ENCODE measurements at places on chromosomes 5 and 9.

DNA sequence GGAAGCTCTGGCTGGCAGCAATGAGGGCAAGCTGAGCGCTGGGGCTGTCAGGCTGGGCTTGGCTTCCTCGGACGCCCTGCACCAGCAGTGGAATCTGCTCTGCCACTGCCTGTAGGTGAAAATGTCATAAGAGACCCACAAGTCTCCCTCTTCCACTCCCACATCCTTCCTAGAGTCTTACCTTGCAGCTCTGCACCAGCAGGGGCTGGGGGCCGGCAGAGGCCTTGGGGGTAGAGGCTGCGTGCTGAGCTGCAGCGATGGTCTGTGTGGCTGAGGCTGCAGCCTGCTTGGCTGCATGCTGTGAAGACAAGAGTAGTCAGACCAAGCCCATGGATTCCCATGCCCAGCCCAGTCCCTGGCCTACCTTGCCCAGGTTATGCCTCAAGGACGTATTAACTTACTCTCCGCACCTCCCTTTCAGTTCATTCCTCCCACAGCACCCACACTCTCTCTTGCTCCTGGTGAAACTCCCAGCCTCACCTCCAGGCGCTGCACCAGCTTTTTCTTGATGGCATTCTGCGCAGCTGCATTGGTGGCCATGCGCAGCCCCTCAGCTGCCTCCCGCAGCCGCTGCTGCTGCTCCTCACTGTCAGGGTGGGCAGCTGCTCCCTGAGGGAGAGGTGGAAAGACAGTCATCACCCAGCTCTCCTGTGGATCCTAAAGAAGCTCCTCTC is 17.3 kb downstream of the TLN1 start:
- DNase-seq = no peak

- DNase-seq = no peak
Observed at GRCh38 chr5:33490071-33490665, 49.4 kb downstream of the TARS1 start.

GRCh38 chr5:115450741-115451140 is 93.8 kb downstream of the FEM1C start:
- DNase-seq = no peak

- DNase-seq = no peak
Observed at GRCh38 chr9:119451426-119451825, 82.2 kb upstream of the BRINP1 start.

DNA sequence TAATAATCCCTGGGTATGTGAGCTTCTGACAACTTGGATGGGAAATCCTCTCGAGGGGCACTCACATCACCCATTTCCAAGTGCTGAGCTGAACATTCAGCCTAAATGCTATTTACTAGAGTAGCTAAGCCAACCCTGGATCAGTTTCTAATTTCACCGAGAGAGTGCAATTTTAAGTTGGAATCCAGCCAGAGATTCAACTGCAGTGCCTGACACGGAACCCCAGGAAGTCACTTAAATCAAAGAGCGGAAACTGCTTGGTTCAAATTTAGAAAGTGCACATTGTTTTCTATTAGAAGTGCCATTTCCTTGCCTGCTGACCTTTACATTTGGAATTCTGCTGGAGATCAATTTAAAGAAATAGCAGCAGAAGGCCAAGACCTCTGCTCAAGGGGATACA is 8.8 kb downstream of the SPRY4 start:
- DNase-seq = no peak

GRCh38 chr9:128072144-128073021 is 4.4 kb downstream of the SLC25A25 start:
- peak; percentile 20 for DNase-seq

- no peak for DNase-seq
Observed at GRCh38 chr5:56048124-56048523, 53.4 kb upstream of the IL6ST start.

DNA sequence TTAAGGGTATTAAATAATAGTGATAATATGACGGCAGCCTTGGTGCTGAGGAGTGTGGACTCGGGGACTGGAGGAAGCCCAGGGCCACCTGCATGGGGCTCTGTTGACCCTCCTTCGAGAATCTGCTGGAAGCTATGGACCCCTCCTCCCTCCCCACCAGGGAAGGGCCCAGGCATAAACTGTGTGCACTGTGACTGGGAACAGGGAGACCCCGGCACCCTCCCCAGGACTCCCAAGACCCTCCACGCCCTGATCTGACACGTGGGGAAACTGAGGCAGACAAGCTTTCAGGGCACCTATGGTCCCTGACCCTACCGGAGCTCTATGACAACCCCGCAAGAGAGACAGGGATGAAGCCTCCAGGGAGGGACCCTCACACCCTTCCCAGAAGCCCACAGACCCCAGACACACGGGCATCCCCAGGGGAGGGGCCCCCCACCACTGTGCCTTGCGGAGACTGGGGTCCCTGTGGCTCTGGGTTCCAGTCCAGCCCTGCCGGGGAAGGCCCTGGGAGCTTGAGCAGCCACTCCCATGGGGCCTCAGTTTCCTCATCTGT is 6.5 kb upstream of the EGFL7 start:
- DNase-seq = no peak

DNA sequence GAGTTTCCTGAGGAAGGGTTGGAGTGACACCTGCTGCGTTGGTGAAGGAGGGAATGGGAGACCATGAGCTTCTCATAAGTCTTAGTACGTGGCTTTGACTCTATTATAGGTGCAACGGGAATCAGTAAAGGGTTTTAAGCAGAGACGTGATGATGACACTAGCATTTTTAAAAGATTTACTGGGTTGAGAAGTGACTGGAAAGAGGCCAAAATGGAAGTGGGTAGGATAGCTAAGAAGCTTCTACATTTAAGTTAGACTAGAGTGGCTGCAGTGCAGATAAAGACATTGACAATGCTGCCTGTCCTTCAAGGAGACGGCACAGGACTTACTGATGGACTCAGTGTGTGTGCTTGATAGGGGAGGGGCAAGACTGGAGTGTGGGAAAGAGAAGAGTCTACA is 6.2 kb downstream of the GAPT start:
- no peak for DNase-seq

GRCh38 chr9:19173598-19174125 is 46.4 kb upstream of the PLIN2 start:
- no peak for DNase-seq

DNA sequence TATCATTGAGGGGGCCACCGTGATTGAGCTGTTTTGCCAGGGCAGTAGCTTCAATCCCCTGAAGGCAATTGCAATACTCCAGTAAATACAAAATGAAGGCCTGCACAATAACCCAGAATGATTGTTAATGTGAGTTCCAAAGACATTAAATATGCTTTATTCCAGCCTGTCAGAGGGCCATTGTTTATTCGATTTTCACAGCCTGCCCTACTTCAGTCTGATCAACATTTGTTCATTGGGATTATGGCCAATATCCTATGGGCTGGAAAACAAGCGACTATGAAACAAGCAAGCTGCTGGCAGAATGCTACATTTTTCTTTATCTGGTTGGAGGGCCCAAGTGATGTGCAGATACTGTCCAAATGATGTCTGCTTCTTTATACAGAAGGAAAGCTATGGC is 543.1 kb downstream of the TLE1 start:
- DNase-seq = no peak

DNA sequence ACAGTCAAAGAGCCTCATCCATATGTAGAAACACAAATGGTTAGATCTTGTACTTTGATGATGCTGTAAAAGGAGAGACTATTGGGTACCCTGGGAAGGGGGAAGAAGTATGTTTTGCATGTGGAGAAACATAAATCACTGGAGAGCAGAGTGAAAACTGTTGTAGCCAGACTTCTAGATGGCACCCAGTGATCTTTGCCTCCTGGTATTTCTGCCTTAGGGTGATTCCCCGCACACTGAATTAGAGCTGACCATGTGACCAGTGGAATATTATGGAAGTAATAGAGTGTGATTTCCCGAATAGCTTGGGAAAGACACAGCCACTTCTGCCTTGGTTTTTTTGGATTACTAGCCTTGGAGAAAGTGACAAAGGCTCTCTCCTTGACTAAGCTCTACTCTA is 174.3 kb downstream of the LPAR1 start:
- DNase-seq = no peak

- DNase-seq = no peak
Observed at GRCh38 chr5:81760521-81760920, 9.6 kb upstream of the SSBP2 start.

- no peak for DNase-seq
Observed at GRCh38 chr9:128470560-128470959, 14.8 kb downstream of the ODF2 start.

GRCh38 chr9:14348373-14349145 is 34.6 kb upstream of the NFIB start:
- no peak for DNase-seq

DNA sequence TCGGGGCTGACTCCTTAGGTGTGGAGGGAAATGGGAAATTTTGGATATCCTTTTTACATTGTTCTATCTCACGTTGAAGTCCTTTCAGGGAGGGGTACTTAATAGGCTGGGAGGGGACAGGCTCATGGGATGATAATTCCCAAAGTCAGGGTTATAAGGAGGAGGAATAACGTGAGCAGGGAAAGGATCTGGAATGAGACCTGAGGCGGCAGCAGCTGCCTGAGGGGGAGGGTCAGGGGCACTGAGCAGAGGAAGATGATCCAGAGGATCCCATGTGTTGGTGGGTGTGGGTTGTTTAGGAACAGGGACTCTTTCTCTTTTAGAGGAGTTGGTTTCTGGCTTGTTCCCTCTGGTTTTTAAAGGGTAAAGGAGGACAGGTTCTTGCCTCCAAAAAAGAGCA is 18.7 kb downstream of the IFT74 start:
- no peak for DNase-seq

Measured in stimulated activated CD8-positive, alpha-beta memory T cell treated with anti-CD3 and anti-CD28 coated beads, Interleukin-7, amount 100 ng/mL, for 1 hour (primary cell).